CD4-positive, CD25-positive, alpha-beta regulatory T cell (primary cell): ENCODE measurements at places on chromosomes 12 and 14.

- no peak for DNase-seq
These were observed 3.5 kb upstream of the RNASE4 start for GRCh38 chr14:20680843-20681347.

DNA sequence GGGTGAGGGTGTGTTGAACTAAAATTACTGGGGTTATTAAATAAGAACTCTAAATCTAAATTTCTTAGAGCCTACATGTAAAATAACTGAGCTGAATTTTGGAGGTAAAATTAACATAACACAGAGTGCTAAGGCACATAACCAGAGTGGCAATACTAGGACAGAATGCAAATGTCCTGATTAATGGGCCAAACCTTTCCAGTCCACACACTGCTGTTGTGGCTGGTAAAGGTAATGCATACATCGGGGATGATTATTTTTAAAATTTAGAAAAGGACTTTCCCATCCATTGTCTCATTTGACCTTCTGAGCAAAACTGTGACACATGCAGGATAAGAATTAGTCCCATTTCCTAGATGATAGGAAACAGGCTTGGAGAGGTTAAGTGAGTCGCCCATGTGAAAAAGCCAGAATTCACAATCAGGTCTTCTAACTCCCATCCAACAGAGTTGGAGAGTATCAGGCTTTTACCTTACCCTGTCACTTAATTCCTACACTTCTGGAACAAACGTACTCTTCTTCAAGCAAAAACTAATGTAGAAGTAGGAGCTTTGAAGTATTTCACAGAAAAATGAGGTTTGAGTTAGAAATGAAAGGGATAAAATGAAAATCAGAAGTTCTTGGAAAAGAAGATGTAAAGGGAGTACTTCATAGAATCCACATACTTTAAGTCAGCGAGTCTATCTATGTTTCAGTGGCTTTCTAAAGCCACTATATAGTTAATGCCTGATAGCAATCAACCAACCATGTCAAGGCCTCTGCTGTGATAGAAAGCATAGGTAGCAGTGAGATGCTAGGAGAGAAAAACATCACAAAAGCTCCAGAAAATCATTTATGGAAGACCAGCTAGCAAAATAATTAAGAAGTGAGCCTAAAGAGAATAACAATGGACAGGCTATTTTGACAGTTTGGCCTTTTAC is 334.9 kb upstream of the DIO2 start:
- peak; percentile 40 for DNase-seq

GRCh38 chr12:93970900-93971688 is 177.3 kb upstream of the PLXNC1 start:
- no peak for DNase-seq

DNA sequence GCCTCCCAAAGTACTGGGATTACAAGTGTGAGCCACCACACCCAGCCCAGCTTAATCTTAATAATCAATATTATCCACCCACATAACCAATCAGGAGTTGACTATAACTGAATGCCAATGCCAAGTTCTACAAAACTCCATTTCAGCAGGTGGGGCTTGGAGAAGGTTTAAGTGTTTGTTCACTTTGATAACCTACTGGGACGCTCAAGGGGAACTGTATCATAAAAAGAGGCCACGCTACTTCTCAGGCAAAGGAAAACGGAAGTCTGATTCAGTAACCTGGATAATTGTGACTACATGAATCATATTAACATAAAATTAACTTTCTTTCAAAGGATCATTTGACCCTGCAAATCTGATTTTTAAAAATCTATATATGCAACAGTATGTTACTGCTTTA is 179.2 kb downstream of the BCAT1 start:
- no peak for DNase-seq

DNA sequence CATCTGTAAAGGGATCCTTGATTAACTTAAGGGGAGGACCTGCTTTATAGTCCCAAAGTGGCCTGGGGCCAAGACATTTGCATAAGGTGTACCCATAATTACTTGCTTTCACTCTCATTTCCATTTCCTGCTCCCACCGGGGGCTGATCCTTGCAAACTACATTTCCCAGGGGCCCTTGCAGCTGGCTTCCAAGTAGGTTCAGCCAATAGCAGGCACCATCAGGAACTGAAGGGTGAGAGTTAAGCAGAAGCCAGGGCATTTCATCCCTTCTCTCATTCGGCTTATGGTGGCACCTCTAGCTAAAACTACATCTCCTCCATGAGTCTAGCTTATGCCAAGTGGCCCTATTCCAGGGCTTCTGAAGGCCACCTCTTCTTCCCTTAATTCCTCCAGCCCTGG is 88.8 kb downstream of the CCDC60 start:
- no peak for DNase-seq

GRCh38 chr14:88668448-88669116 is 105.7 kb downstream of the ZC3H14 start:
- DNase-seq: no peak

- DNase-seq: no peak
These were observed 120.0 kb downstream of the PPFIA2 start for GRCh38 chr12:81639196-81639595.

DNA sequence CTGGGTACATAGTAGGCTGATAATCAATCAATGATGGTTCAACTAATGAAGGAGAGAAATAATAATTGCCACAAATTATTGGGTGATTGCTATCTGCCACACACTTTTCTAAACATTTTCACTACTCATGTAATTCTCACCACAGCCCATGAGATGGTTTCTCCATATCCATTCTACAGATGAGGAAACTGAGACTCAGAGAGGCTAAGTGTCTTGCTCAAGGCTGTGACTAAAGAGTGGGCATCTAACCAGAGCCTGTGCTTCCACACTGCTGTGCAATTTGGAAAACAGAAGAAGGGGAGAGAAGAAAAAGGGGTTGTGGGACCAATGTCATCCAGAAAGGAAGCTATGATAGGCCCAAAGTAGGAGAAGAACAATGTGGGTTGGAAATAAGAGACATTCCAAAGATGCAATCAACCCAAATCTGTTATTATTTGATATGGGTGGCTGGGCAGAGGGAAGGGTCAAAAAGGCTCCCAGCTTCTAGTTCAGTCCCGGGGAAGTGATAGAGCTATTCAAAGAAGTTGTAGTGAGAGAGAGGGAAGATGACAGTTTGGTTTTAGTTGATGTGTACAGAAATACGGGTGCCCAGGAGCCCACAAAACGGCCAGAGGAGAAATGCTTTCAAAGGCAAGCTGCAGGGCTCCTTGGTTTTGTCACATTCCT is 483 bp upstream of the NR1H4 start:
- DNase-seq: no peak

- no peak for DNase-seq
These were observed 250.1 kb upstream of the PWP1 start for GRCh38 chr12:107435520-107435919.

DNA sequence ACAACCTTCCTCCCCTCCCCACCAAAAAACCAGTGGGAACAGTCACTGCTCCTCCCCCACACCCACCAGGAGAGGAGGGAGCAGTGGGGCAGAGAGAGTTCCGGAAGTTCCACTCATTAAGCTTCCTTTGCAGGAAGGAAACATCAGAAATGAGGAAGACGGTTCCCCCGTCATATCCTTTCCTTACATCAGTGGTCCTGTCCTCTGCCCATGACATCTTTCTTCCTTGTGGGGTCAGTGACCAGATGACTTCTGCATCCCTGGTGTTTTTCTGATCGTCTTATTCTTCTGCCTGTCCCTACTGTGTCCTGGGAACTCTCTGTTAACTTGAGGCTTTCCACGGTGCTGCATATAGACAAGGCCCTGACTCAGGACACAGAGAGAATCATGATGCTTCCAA is 40.8 kb upstream of the SPTLC2 start:
- DNase-seq: no peak

DNA sequence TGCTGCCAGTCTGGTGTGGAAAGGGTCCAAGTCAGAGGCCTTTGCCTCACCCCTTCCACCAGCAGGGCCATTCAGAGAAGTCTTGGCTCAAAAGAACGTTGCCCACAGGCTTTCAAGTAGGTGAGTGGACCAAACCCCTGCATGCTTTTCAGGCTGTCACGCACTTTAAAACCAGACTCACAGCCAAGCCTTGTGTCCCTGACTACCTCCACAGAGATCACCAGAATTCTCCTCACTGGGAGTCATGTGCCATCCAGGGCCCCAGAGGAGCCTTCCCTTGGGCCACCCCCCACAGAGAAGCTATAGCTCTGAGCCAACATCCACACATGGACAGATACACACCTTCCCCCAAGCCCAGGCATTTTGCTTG is 283.1 kb downstream of the DPF3 start:
- no peak for DNase-seq
